Right lobe of liver (tissue), 6 donors: ENCODE measurements at places on chromosomes 13 and 19. TPM values are rescaled to one million over a fixed set of nuclear protein-coding genes. Genes with fewer than 3 reads are reported as not detected.

DYRK1B gene
- total RNA-seq: 3.9 TPM

MEDAG gene
- total RNA-seq: 0.24 TPM

BBC3 gene
- total RNA-seq: 1.9 TPM

GRCh38 chr13:59547950-59548349 is 615.8 kb downstream of the DIAPH3 start:
- no peak for DNase-seq
- no peaks in the 10 kb centered on the region for H3K36me3 ChIP-seq
- no peaks in the 10 kb centered on the region for H3K4me1 ChIP-seq
- no peak overlapping the region for H3K27ac ChIP-seq
- H3K4me3 ChIP-seq: no peak overlapping the region
- H3K27me3 ChIP-seq: no peaks in the 10 kb centered on the region

DNA sequence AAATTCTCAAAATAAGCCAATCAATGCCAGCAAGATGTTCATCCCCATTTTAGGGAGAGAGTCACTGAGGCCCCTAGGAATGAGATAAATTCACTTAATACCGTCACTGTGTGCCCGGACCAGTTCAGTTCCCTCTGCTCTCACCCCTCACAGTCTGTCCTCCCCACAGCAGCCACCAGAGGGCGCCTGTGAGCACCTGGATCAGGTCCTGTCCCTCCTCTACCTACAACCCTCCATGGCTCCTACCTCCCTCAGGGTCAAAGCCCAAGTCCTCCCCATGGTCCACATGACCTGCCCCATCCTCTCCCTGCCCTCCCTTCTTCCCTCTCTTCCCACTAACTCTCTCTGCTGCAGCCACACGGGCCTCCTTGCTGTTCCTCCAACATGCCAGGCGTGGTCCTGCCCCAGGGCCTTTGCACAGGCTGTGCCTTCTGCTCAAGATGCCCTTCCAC is 42.0 kb upstream of the NFIC start:
- H3K27me3 ChIP-seq: no peaks in the 10 kb centered on the region
- H3K36me3 ChIP-seq: no peaks in the 10 kb centered on the region
- no peak overlapping the region for H3K4me3 ChIP-seq
- DNase-seq: no peak
- H3K27ac ChIP-seq: no peak overlapping the region

DNA sequence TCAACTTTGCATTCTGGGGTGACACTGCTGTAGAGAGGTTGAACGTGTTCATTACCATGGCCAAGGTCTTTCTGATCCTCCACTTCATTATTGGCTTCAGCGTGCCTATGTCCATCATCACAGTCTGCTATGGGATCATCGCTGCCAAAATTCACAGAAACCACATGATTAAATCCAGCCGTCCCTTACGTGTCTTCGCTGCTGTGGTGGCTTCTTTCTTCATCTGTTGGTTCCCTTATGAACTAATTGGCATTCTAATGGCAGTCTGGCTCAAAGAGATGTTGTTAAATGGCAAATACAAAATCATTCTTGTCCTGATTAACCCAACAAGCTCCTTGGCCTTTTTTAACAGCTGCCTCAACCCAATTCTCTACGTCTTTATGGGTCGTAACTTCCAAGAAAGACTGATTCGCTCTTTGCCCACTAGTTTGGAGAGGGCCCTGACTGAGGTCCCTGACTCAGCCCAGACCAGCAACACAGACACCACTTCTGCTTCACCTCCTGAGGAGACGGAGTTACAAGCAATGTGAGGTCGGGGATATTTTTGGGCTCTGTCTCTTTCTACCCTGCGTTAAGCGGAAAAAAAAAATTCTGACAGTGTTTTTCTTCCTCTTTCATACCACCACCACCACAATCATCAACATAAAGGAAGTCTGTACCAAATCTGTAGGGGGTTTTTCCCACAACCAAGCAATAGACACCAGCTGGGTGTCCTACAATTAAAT is 29.5 kb downstream of the FPR3 start:
- H3K4me1 ChIP-seq: no peaks in the 10 kb centered on the region
- H3K4me3 ChIP-seq: no peak overlapping the region
- DNase-seq: no peak
- H3K27me3 ChIP-seq: no peaks in the 10 kb centered on the region

DNA sequence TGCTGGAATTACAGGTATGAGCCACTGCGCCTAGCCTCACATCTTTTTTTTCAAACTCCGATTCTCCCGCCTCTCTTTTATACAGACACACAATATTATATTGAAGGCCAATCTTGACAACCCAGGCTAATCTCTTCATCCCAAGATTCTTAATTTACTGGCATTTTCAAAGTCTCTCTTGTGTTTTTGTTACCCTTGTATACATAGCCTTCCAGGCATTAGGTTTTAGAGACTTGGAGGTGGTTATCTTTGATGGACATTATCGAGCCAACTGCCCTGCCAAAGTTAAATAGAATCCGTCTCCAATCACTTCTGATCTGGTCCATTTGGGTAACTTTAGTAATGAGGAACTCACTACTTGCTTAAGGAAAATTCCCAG is 14.4 kb upstream of the CYP2A7 start:
- H3K27ac ChIP-seq: no peak overlapping the region
- H3K4me1 ChIP-seq: no peaks in the 10 kb centered on the region
- DNase-seq: no peak
- no peaks in the 10 kb centered on the region for H3K27me3 ChIP-seq

DNA sequence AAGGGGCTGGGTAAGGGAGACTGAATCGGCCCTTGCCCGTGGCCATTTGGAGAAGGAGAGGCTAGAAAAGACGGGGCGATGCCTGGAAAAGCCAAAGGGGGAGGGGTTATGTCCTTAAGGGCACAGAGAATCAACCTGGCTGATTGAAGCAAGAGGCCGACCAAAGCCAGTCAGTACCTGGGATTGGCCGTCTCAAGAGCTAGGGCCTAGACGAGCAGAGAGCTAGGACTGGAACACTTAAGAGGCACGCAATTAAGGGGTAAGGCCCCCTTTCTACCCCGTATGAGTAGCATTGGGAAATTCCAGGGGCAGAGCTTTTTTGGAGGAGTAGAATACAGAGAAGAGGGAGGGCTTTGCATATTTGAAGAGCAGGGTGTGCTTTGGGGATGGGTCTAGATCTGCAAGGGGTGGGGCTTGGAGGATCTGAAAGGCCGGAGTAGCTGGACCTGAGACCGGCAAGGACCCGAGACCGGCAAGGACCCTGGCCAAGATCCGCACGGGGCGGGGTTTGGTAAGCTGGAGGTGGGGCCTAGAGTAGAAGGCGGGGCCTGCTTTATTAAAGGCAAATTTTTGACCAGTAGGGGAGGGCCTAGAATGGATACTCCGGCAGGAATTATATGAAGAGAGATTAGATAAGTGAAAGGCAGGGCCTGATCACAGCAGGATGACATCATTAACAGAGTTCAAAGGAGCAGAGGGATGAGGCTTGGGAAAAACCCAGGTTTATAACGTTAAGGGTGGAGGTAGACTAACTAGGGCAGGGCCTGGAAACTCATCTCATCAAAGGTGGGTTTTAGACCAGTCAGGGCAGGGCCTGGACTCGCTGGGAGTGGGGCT is 10.7 kb upstream of the CACNG6 start:
- no peak overlapping the region for H3K27ac ChIP-seq
- H3K4me3 ChIP-seq: no peak overlapping the region
- H3K27me3 ChIP-seq: no peaks in the 10 kb centered on the region
- no peaks in the 10 kb centered on the region for H3K36me3 ChIP-seq
- H3K4me1 ChIP-seq: no peaks in the 10 kb centered on the region
- DNase-seq: no peak

- H3K4me1 ChIP-seq: no peaks in the 10 kb centered on the region
- H3K27ac ChIP-seq: no peak overlapping the region
- H3K36me3 ChIP-seq: no peaks in the 10 kb centered on the region
- DNase-seq: no peak
- H3K4me3 ChIP-seq: no peak overlapping the region
Observed at GRCh38 chr13:87827479-87827878, 156.3 kb downstream of the SLITRK5 start.

- H3K4me3 ChIP-seq: no peak overlapping the region
- no peaks in the 10 kb centered on the region for H3K36me3 ChIP-seq
- DNase-seq: no peak
- no peak overlapping the region for H3K27ac ChIP-seq
- H3K4me1 ChIP-seq: no peaks in the 10 kb centered on the region
- H3K27me3 ChIP-seq: no peaks in the 10 kb centered on the region
Observed at GRCh38 chr13:95087746-95088305, 213.4 kb downstream of the ABCC4 start.
